GM18507 (cell line): ENCODE measurements at places on chromosomes 12 and 14.
A peak's percentile ranks its signal among the peaks of the same experiment; 100 is the strongest.

- no peak for DNase-seq
These were observed 3.8 kb downstream of the CBLN3 start for GRCh38 chr14:24425704-24426103.

- no peak for DNase-seq
These were observed 91.0 kb upstream of the FOXN3 start for GRCh38 chr14:89507926-89508460.

DNA sequence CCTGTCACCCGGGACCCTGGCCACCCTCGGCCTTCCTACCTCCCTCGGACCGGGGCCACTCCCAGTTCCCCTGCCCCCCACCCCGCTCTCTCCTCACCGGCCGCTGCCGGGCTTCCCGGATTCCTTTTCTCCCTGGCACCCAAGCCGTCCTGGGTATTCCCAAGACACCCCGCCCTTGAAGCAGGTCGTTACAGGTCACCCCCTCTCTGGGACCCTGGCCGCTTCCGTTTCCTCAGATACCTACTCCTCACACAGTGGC, 493 bp downstream of the NUMB start:
- DNase-seq = no peak

DNA sequence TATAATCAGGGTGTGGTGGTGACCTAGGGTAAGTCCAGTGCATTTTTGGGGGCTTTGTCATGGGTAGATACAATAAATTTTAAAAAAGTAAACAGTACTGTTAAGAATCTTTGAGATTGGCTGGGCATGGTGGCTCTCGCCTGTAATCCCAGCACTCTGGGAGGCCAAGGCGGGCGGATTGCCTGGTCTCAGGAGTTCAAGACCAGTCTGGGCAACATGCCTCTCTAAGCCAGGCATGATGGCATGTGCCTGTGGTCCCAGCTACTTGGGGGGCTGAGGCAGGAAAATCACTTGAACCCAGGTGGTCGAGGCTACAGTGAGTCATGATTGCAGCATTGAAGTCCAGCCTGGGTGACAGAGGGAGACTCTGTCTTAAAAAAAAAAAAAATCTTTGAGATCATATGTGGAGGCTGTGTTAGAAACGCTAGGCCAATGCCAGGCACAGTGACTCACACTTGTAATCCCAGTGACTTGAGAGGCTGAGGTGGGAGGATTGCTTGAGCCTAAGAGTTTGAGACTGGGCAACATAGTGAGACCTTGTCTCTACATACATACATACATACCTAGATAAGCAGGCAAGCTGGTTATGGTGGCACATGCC, 67.7 kb downstream of the PRKCH start:
- no peak for DNase-seq

DNA sequence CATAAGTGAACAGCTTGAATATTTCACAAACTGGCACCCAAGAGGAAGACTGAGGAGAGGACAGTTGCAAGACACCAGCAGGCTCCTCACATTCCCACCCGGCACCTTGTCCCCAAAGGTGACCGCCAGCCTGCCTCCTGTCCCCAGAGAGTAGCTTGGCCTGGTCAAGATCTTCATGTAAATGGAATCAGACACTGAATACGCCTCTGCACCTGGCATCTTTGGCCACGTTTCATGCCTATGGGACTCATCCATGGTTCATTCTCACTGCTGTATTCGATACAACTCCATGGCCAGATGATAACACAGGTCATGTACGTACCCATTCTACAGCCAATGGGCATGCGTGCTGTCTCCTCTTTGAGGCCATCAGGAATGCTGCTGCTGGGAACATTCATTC, 60.8 kb downstream of the ITPK1 start:
- DNase-seq = no peak

DNA sequence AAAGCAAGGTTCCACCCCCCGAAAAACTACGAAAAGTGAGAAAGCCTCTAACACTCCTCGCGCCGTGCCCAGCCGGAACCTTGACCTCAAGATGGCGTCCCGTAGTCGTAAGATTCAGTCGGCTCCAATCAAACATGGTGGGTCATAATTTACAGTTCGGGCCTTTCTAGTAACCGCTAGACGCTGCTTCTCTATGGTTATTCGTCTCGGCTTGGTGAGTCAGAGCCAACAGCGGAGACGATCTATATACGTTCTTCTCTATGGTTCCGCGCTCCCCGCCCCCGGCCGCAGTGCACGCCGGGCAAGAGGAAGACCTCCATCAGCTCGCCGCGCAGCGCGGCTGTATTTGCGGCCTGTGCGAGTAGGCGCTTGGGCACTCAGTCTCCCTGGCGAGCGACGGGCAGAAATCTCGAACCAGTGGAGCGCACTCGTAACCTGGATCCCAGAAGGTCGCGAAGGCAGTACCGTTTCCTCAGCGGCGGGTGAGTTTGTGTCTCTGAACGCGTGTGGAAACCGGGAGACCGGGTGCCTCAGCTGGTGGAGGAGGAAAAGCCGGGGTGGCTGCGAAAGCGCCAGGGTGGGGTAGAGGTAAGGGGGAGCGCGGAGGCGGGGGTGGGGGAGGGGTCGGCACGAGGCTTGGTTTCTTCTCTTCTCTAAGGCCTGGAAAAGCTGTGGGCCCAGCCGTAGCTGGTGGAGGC, at the start of gene RBM25:
Gene RBM25, plus strand, starts transcription at position 311 of the 698 bp plus-strand sequence. CDS start 13,108 bp downstream, outside the sequence.
- peak; percentile 91 for DNase-seq

- DNase-seq = no peak
These were observed at the start of gene MYH7 for GRCh38 chr14:23435543-23436326. MYH7 (minus strand) TSS chr14:23435660; CDS start chr14:23433732, 1,928 bp downstream.

DNA sequence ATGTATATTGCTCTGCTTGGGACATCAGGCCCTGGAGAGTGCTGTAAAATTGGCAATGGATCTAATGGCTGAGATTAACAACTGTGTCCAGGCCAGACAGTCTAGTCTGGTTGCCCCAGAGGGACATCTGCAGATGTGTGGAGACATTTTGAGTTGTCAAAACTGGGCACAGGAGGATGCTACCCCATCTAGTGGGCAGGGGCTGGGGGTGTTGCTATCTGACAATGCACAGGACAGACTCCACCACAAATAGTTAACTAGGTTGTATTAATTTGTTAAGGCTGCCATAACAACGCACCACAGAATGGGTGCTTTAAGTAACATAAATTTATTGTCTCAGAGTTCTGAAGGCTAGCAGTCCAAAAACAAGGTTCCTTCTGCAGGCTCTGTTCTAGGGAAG, 302.5 kb upstream of the AMIGO2 start:
- no peak for DNase-seq

DNA sequence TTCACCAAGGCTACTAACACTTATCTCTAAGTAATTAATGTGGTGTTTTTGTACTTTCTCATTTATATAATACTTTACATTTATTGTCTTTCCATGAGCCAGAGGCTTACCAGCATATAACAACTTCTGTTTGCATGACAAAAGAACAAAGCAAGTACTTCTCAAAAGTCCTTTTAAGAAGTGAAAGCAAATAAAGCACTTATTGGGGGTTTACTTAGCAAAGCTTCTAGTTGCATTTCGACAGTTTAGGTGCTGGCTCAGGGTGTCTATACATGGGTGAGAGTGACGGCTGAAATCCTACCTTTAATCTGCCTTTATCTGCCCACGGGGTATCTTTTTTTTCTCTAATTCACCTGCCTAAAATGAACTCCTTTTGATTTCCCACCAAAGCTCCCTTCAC, 21.0 kb upstream of the DCN start:
- no peak for DNase-seq

DNA sequence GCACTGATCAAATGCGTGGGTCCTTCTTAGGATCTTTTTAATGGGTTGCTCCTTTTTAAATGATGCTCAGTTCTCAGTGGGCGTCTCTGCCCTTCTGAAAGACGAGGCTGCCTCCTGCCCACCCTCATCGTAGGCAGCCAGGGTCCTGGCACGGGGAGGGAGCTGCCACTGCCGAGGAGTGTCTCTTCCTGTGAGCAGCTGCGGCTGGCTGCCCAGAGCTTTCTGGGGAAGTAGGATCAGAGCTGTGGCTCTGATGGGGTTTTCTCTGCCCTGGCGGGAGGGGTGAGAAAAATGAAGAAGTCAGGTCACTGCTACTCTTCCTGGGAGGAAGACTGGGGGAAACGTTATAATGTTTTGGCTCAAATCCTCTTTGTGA, 31.1 kb upstream of the BEGAIN start:
- DNase-seq = no peak

- no peak for DNase-seq
These were observed 171.5 kb downstream of the SLC15A4 start for GRCh38 chr12:128652136-128652751.

DNA sequence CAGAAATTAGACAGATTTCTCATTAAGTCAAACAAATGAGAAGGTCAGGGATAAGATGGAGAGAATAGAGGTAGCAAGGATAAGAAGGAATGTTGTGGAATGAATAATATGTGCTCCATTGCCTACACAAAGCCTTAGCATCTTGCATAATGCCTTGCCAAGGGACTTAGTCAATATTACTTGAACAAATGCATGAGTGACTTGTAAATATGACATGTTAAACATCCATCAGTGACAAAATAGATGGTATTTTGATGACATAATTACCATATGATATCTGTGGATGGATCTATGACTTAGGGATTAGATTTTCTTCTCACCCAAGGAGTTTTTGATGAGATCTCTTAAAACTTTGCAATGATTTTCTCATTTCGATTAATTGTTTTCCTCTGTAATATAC, 194.1 kb upstream of the RASSF8 start:
- DNase-seq = no peak

DNA sequence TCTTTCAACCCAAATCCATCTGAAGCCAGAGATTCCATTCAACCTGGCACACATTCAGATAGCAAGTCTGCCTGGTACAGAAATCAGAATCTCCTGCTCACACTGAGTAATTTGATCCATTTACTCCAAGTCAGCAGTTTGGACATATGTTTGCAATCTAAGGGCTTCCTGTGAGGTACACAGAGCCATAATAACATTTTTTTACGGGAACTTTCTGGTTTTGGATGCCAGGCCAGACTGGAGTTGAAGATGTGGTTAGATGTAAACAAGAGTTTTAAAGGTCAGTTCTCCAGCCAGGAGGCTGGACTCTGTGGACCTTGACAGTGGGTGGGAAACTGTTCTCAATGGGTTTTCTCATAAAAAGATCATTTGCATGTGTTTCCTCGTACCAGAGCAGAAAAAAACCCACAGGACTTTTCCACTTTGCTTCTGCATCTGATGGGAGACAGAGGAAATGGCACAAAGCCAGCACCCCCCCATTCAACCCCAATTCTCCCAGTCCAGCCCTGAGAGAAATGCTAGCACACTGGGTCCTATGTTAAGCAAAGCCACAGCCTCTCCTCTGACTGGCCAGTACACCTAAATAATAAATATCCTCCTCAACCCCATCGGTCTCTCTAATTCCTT, 17.7 kb upstream of the TSPAN11 start:
- DNase-seq = no peak

DNA sequence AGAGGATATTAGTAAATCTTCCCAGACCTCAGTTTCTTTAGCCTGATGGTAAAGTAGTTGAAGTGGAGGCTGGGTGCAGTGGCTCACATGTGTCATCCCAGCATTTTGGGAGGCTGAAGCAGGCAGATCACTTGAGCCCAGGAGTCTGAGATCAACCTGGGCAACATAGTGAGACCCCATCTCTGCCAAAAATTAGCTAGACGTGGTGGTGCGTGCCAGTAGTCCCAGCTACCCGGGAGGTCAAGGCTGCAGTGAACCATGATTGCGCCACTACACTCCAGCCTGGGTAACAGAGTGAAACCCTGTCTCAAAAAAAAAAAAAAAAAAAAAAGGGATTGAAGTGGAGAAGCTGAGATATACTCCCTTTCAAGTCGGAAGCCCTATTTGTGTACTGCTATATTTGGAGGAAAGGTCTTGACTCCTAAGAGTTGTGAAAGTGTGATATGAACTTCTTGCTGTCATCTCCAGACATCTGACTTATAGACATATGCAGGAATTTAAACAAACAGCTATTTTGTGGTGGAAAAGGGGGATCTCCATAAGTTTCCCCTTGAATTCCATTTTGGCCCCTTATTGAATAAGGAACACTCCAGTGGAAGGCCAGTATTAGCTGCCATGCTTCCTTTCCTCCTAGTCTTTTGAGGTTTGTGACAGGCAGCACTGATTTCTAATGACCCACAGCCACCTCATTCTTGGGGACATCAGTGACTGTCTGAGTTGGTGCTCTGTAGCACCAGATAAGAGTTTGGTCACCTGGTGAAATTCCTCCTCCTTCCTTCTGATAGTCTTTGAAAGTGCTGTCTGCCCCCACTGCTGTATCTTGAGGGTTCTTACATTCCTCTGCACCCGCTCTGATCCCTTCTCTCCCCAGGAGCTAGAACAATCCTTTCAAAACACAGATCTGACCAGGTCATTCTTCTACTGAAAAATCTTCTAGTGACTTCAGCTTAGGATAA, 7.4 kb downstream of the ELK3 start:
- no peak for DNase-seq

DNA sequence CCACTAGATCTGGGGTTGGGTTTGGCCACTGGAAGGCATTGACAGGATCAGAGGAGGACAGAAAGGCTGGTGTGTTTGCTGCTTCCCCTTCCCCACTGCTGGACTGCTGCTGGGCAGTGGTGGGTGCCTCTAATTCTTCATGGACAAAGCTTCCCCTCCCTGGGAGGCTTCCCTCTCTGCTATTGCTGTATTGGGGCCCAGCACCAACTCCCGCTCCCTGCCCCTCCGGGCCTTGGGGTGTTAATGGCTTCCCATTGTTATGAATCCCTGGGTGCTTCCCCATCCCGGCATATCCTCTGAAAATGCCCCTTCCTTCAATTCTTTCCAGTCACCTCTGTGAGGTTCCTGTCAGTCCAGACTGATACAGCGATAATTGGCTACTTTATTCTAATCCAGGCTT, 310.2 kb downstream of the GLT1D1 start:
- DNase-seq = no peak

- no peak for DNase-seq
These were observed 8.3 kb upstream of the ACSM4 start for GRCh38 chr12:7295529-7295928.

DNA sequence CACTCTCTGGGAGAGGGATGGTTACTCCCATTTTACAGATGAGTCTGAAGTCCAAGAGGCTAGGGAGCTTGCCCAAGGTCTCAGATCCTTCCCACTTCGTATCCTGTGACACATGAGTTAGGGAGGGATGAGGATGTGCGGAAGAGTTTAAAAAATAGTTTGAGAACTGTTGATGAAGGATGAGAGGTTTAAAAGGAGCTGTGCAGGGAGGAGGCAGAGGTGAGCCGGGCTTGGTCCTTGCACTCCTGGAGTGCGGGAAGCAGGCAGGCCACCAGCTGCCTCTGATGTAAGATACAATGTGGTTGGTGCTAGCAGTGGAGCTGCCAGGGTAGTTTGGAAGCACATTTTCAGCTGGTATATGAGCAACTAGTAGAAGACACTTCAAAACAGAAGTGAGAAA, 46.5 kb downstream of the TSPAN9 start:
- DNase-seq = no peak

GRCh38 chr14:94638961-94639817, 27.0 kb downstream of the SERPINA3 start:
- DNase-seq = no peak
